ENCODE measurements at places on chromosomes 7 and 10.
A peak's percentile ranks its signal among the peaks of the same experiment; 100 is the strongest.

GRCh38 chr7:111265394-111265793 lies 174.5 kb downstream of the LRRN3 start:
- DNase-seq: no peak

- no peak for DNase-seq
These were observed 130.6 kb downstream of the CAMK1D start for GRCh38 chr10:12479924-12480323.

- DNase-seq: no peak
These were observed 269.5 kb downstream of the TRIL start for GRCh38 chr7:28688651-28689050.

GRCh38 chr7:74026903-74027682 lies 880 bp upstream of the ELN start:
- peak; percentile 90 for DNase-seq

GRCh38 chr7:138433583-138434443 lies 26.2 kb upstream of the TRIM24 start:
- DNase-seq: no peak

DNA sequence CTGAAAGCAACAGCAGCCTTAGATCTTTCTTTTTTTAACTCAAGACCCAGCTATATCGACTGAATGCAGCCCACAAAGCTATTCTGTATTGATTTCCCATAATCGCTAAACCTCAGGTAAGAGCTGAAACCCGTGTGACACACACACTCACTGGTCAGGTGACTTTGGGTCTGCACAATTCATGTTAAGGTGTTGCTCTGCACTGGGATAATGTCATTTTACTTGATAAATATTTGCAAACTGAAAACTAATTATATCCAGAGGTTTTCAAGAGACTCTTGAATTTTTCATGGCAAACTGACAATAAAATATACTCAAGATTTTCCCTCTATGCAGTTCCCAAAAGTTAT lies 33.1 kb downstream of the SCRN1 start:
- no peak for DNase-seq

- DNase-seq: no peak
These were observed 153.0 kb upstream of the GPR26 start for GRCh38 chr10:123512901-123513775.

GRCh38 chr7:105644937-105645336 lies 63.6 kb upstream of the EFCAB10 start:
- no peak for DNase-seq

DNA sequence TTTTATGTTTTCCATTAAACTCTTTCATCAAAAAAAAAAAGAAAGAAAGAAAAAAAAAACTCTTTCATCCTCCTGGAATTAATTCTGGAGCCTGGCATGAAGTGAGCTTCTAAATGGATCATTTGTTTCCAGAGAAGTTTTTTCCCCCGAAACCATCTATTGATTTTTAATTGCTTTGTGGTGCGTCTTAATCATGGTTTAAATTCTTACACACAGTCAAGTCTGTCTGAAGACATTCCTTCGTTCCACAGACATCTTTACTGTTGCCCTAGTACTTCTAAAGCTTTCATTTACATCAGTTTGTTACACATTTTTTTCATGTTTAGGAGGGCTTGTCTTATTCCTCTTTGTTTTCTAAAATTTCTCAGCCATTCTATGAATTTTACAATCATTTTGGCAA lies 493.4 kb upstream of the FOXK1 start:
- DNase-seq: no peak

DNA sequence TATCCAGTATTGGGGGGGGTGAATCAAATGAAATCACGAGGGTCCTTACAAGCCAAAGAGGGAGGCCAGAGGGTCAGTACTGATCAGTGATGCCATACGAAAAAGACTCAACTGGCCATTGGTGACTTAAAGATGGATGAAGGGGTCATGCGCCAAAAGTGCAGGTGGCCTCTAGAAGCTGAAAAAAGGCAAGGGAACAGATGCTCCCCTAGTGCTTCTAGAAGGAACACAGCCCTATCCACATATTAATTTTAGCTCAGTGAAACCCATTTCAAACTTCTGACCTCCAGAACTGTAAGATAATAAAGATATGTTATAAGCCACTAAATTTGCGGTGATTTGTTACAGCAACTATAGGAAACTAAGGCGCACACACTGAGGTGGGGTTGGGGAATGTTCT lies 62.5 kb downstream of the ABI1 start:
- DNase-seq: no peak

- DNase-seq: no peak
These were observed 6.9 kb downstream of the IRF5 start for GRCh38 chr7:128944487-128945236.

- DNase-seq: no peak
These were observed 9.6 kb downstream of the UNCX start for GRCh38 chr7:1242256-1242605.

DNA sequence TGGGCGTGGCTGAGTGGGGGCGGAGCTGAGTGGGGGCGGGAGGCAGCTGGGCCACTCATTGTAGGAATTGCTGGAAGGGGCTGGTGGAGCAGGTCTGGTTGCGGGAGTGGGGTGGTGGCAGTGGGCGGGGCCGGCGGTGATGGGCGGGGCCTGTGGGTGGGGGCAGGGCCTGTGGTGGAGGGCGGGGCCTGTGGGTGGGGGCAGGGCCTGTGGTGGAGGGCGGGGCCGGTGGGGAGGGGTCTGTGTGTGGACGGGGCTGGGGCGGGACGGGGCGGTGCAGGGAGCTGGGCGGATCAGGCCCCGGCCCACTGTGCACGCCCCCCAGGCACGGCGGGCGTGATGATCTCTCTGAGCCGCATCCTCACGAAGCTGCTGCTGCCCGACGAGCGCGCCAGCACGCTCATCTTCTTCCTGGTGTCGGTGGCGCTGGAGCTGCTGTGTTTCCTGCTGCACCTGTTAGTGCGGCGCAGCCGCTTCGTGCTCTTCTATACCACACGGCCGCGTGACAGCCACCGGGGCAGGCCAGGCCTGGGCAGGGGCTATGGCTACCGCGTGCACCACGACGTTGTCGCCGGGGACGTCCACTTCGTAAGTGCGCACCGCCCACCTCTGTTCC lies 14.0 kb downstream of the SLC29A4 start:
- peak; percentile 88 for DNase-seq

- DNase-seq: no peak
These were observed 51.5 kb upstream of the MYL10 start for GRCh38 chr7:101680406-101681145.

- peak; percentile 79 for DNase-seq
These were observed 25.4 kb downstream of the RBM33 start for GRCh38 chr7:155669717-155670505.

DNA sequence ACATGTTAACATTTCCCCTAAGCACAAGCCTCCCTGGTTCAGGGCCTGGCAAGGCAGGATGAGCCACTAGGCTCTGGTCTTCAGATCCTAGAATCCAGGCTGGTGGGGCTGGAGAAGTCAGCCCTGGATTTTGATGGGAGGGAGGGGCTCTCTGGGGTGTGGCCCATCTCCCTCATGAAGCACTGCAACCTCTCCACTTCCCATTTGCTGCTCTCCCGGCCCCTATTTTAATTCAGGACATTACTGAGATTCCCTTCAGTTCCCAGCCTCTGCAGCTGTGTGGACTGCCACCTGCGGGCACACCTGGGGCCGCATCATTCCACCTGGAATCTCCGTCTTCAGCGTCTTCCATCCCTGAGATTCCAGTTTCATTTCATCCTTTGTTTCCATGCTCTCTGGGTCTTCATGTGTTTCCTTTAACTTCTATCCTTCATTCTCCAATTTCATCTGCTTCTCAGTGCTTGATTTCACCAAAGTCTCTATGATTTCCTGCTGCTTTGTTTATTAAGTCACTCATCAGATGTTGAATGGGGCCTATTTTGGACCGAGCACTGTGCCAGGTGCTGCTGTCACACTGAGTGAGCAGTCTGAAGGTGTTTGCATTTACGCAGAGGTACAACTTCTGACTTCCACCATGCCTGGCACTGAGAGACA lies 253.6 kb downstream of the WDR37 start:
- DNase-seq: peak; percentile 68
